Smooth muscle cell of the pulmonary artery (primary cell): ENCODE measurements at places on chromosomes 12 and 14. TPM values are rescaled to one million over a fixed set of nuclear protein-coding genes. Genes with fewer than 3 reads are reported as not detected.

PTPRQ gene
- total RNA-seq: 0.13 and 0.86 TPM in 2 replicates

KRT72 gene
- total RNA-seq: not detected in 2 replicates

P2RX7 gene
- 0.46 and 1.3 TPM in 2 replicates for total RNA-seq

PIWIL1 gene
- total RNA-seq: not detected in 2 replicates

ZCCHC8 gene
- 11.6 and 11.9 TPM in 2 replicates for total RNA-seq

PTHLH gene
- total RNA-seq: 1.6 and 6.1 TPM in 2 replicates

GNG2 gene
- total RNA-seq: 13.7 and 43.6 TPM in 2 replicates

TBX5 gene
- 1.9 and 2.0 TPM in 2 replicates for total RNA-seq

IL26 gene
- 0.13 and 2.0 TPM in 2 replicates for total RNA-seq

SLCO1B1 gene
- total RNA-seq: not detected in 2 replicates

OVCH1 gene
- 0.07 and 0.13 TPM in 2 replicates for total RNA-seq

BMAL2 gene
- total RNA-seq: 22.8 and 54.1 TPM in 2 replicates

GARIN6 gene
- total RNA-seq: not detected in 2 replicates
